GM19239 (cell line): ENCODE measurements at places on chromosomes 3 and 15.

GRCh38 chr3:139117883-139118760, 73.4 kb upstream of the PRR23C start:
- DNase-seq, result no peak

- DNase-seq, result no peak
These were observed 3.0 kb downstream of the INKA1 start for GRCh38 chr3:49805897-49806701.

GRCh38 chr3:138114431-138114918, 933 bp downstream of the DZIP1L start:
- no peak for DNase-seq

- no peak for DNase-seq
These were observed 50.4 kb downstream of the APH1B start for GRCh38 chr15:63327648-63328421.

- no peak for DNase-seq
These were observed 374.3 kb upstream of the TGFBR2 start for GRCh38 chr3:30232142-30232541.

DNA sequence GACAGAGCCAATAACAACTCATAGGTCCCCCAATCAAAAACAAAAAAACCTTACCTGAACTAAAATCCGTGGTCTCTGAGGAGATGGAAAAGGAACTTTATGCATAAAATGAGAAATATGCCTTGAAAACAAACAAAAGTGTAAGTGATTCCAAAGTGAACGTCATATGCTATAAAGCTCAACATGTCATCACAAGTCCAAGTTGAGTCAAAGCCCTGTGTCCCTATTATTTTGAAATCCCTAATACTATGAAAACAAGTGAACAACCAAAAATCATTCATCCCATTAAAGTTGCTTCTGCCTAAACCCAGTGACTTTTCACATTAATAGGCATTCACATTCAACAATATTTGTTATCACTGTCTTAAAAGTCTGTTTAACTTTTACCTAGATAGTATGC, 59.4 kb downstream of the DENND4A start:
- no peak for DNase-seq

DNA sequence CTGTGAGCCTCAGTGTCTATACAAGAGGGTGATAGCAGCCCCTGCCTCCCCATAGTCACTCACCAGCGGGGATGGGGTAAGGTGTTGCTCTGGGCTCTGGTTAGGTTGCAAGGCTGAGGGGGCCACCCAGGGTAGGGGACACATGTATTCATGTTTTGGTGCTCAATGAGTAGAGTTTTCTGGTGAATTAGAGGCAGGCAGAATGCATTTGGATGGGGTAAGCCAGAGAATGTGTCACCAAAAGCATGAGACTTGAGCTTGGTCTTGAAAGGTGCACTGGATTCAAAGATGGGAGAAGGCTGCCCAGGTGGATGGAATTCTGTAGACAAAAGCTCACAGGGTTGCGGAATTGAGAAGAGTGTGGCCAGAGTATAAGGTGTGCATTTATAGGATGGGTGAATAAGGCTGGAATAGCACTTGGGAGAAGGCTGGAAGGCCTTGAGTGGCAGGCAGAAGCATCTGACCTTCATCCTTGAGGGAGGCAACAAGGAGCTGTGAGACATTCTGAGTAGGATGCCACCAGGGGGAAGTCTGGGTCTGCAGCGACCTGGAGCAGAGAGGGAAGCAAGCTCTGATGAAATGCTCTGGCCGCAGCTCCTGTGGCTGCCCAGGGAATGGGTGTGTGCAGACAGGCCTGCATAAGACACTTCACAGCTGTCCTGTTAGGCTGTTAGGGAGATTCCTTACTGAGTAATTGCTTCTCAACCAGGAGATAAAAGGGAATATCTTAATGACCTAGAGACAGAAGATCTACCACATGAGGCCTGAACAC, 149.6 kb downstream of the CHDH start:
- no peak for DNase-seq

DNA sequence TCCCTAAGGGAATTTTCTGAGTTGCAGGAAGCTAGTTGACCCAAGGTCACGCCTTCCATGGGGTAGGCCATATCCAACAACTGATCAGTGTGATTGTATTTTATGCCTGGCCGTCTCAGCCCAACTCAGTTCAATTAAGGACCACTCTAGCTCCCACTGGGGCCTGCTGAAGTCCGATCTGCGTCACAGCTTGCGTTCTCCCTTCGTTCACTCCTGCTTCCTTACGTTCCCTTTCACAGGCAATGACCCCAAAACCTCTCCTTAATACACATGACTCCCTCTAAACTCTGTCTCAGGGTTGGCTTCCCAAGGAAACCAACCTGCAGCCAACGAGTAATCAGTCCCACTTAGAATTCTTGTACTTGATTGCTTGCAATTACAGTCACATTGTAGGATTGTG, 428.0 kb downstream of the RBMS3 start:
- no peak for DNase-seq

- no peak for DNase-seq
These were observed 135.0 kb upstream of the CTDSPL start for GRCh38 chr3:37726525-37727290.

DNA sequence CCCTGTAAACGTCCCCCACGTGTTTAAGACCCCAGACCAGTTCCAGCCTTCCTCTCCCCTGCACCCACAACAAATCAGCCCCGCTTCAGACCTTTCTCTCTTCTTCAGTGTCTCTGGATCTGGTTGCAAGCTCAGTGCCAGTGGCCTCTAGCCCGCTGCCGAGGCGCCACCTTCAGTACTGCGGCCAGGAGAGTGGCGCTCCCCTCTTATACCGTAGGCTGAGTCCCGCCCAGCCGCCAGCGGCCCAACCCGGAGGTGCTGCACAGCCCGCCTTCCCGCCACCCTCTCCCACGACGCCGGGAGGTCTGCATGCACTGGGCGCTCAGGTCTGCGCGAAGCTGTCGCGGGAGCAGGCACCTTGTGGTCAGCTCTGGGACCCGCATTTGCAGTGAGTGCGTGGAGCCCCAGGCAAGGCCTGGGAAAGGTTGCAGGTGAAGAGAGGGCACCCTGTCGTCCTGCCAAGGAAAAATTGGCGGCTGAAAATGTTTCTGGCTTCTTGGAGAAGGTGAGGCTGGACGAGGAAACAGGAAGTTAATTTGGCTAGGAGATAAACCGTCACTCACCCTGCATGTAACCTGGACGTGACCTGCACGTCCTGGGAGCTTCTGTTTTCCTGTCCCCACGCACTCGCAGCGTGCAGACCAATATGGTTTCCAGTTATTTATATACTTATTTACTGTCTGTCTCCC, at the start of gene C2CD4B:
C2CD4B (minus strand) TSS at position 182 of the 689 bp plus-strand sequence. CDS start 301 bp downstream, outside the sequence.
- DNase-seq, result no peak

DNA sequence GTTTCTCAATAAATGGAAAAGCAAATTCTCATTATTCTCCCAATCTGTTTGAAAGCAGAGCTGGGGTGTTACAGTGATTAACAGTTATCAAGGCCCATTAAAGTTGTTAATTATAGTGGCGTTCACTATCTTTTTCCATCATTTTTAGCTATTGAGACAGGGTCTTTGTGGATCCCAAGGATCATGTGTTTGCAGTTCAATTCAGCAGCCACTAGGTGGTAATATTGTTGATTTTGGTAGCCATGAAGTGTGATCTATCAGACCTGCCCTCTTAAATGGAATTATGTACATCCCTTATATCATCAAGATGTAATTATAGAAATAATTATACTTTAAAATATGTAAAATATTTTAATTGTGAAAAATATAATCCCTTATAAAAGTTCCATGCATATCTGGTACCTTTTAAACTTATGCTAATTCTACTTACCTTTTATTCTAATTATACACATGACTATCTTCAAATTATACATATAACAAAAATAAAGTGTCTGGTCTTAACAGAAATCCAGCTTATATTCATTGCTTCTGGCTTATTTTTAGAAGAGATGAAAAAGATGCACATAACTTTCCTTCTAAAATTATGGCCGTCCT, 126.4 kb downstream of the GREM1 start:
- DNase-seq, result peak; percentile 8

DNA sequence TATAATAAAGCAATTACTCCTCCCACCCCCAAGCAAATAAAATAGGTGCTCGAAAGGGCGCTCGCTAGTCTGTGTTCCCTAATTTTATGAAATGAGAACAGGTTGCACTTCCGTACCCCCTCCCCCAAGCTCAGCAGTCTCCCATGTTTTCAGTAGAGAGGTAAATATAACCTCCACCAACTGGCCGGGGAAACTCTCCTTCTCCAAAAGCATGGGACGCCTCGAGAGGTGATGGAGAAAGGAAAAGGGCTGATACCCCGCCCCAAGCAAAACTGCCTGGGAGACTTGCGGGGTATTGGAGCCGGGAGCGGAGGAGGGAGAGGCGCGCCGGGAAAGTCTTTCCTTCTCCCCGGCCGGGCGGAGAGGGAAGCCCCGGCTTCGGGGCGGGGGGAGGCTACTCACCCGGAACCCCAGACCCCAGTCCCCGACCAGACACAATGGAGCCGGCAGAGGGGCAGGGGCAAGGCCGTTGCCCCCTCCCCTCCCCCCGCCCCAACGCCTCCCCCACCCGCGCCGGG, 605 bp downstream of the DCUN1D1 start:
- DNase-seq, result no peak

DNA sequence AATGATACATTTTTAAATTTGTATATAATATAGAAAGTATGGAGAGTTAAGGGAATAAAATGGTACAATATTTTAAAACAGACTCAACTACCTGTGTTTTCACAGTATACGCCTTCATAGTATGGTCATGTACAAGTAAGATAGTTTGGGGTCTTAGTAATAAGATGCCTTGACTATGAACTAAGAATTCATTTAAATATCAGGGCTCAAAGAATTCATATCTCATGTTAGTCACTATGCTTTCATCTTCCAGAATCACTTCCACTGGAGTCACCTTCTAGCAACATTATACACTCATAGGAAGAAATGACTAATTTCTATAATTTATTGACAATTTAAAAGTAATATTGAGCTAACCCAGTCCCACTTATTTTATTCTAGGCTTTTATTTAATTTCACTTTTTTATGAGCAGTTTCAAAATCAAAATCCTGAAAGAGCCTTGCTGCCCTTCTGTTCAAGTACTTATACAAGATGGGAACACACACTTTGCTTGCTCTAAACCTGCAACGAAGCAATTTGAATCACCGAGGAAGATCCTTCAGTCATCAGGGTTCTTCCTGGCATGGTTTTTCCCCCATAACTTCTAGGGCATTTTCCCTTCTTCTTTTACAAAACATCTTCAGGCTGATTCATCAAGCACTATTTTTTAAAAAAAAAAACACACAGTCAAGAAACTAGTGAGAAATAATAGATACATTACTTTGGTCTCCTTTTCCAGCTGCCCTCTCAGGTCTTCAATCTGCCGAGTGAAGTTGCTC, 94.1 kb downstream of the MYH15 start:
- no peak for DNase-seq

GRCh38 chr15:85749261-85750151, 45.2 kb downstream of the KLHL25 start:
- DNase-seq, result no peak

DNA sequence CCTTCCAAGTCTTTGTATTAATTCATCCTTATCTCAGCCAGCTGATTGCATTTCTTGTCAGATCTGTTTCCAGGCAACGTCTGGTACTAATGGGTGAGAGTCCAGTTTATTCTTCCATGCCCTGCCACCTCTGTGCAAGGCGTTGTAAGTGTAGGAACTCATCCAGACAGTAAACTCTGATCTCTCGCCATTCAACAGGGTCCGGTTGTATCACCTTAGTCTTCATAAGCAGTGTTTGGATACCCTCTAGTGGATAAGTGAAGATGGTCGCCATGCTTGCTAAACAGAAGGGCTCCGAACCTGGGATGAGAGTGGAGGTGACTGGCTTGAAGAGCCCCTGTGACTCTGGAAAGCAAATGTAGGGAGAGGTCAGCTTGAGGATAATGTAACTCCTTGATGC, 51.6 kb upstream of the CMTM7 start:
- DNase-seq, result no peak

DNA sequence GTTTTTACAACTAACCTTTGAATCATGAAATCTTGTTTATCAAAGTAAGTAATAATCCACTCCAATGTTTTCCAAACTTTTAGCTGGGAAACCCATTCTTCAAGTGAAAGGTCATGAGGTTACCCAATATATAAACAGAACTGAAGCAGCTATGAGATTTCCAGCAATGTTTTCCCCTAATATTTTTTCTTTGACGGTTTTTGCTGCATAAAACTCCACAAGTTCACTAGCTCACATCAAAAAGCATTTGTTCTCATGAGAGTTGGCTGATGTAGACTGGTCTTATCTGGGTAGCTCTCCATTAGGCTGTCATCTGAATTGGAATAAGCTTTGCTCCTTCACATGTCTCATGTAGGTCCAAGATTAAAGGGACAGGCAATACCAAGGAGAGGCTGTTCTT, 241.2 kb upstream of the LRRC3B start:
- no peak for DNase-seq

DNA sequence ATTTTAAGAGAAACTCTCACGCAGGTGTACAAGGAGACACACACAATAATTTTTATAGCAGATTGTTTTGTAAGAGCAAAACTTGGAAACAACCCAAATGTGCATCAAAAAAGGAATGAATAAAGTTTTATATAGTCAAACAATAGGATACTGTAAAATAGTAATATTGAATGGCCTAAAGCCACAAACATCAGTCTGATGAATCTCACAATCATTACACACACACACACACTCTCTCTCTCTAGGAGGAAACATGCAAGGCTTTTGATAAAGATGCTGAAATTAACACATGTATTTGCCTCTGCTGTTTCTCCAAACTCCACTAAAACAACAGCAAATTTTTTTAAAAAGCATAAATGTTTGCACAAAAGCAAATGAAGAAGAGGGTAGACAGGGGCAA, 37.3 kb downstream of the ADIPOQ start:
- DNase-seq, result no peak

DNA sequence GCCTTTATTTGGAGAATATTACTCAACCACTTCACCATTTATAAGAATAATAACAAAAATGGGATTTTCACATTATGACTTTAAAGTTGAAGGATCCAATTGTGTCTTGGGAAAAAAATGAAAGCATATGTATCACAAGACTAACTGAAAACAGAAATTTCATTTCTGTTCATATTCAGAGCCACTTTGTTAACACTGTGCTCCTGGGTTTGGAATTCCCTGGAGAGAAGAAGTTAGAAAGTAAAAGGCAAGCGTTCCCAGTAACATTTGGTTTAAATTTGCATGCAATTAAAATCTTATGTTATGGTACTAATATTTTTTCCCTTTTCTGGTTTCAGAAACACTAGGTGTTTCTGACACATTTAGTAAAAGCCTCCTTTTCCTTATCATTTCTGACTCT, 230.8 kb downstream of the RBMS3 start:
- DNase-seq, result no peak

DNA sequence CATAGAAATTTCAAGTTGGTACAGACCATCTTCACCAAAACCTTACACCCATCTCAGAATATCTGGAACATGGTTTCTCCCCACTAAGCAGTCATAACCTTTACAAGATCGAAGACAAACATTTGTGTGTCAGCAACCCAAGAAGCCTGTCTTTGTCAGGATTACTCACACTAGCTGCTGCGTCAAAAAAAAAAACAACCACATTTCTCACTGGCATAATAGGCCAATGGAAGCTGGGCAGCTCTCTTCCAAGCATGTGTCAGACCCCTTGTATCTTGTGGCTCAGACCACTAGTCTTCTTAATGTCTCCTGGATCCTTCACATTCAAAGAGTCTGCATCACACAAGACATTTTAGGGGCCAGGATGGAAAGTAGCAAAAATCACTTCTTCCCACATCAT, 266.9 kb upstream of the IGF1R start:
- DNase-seq, result no peak
